ENCODE measurements at places on chromosomes 5 and 9. TPM values are rescaled to one million over a fixed set of nuclear protein-coding genes. Genes with fewer than 3 reads are reported as not detected.

Gene DRD1
- 0.77 TPM for total RNA-seq

Gene FGF10
- not detected for total RNA-seq

Gene RNF180
- total RNA-seq, result 0.67 TPM

Gene ENTREP1
- total RNA-seq, result not detected

Gene LECT2
- total RNA-seq, result not detected

Gene SHC3
- total RNA-seq, result 6.6 TPM

Gene EIF4E1B
- not detected for total RNA-seq

Gene CDH6
- total RNA-seq, result 4.1 TPM

Gene MYOT
- not detected for total RNA-seq

Gene IFNA13
- total RNA-seq, result not detected

Gene HTR1A
- not detected for total RNA-seq

Gene SPATA31E1
- not detected for total RNA-seq

Gene CEL
- total RNA-seq, result 2.8 TPM

Gene PCDH1
- 0.45 TPM for total RNA-seq

Gene CMYA5
- 0.52 TPM for total RNA-seq

Gene PCA3
- total RNA-seq, result not detected

Gene JAKMIP2
- total RNA-seq, result 85.5 TPM

Gene NDUFS6
- total RNA-seq, result 69.4 TPM

Gene DND1
- total RNA-seq, result 3.0 TPM

Gene SYK
- total RNA-seq, result 21.5 TPM

Gene FAM221B
- not detected for total RNA-seq

Gene PPP2R2B
- not detected for total RNA-seq

Gene RGS3
- total RNA-seq, result 19.8 TPM

Gene NAIP
- 14.0 TPM for total RNA-seq

Gene AJM1
- total RNA-seq, result 2.0 TPM

Gene TMEM232
- 1.6 TPM for total RNA-seq

Gene PCDHGB5
- total RNA-seq, result 43.3 TPM

Gene KIF3A
- 17.3 TPM for total RNA-seq

Gene GRM6
- not detected for total RNA-seq

Gene GALNT12
- 0.54 TPM for total RNA-seq

Gene PAX5
- 5.5 TPM for total RNA-seq

Gene LEAP2
- total RNA-seq, result 2.9 TPM

Gene BTNL8
- total RNA-seq, result not detected

Gene ARHGEF39
- total RNA-seq, result 25.0 TPM

Gene PCDHA7
- 3.8 TPM for total RNA-seq

Gene DDX4
- total RNA-seq, result not detected

Gene PCDHB7
- total RNA-seq, result 2.3 TPM

Gene IL5
- not detected for total RNA-seq

Gene CXCL14
- not detected for total RNA-seq

Gene MCCC2
- 46.7 TPM for total RNA-seq

Gene CDO1
- 3.2 TPM for total RNA-seq

Gene SPINK4
- total RNA-seq, result not detected

Gene AIF1L
- 6.5 TPM for total RNA-seq

Gene TRPM6
- not detected for total RNA-seq

Gene CDKN2B
- not detected for total RNA-seq

Gene SPINK6
- total RNA-seq, result not detected

Gene FGD3
- total RNA-seq, result 0.09 TPM

Gene PROB1
- total RNA-seq, result 1.0 TPM

Gene CCL27
- not detected for total RNA-seq

Gene TMC1
- 0.75 TPM for total RNA-seq

Gene PCDHB9
- 5.6 TPM for total RNA-seq

Gene GMCL2
- not detected for total RNA-seq

Gene SOHLH1
- not detected for total RNA-seq

Gene MEIKIN
- total RNA-seq, result not detected
